ENCODE measurements at places on chromosomes 6 and 20.

DNA sequence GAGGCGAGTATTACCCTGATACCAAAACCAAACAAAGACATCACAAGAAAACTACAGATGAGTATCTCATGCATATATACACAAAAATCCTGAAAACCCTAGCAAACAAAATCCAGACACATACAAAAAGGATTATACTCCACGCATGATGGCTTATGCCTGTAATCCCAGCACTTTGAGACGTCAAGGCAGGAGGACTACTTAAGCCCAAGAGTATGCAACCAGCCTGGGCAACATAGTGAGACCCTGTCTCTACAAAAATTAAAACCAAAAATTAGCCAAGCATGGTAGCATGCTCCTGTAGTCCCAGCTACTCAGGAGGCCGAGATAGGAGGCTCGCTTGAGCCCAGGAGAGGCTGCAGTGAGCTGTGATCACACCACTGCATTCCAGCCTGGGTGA is 32.4 kb downstream of the TRPC4AP start:
- DNase-seq: no peak

DNA sequence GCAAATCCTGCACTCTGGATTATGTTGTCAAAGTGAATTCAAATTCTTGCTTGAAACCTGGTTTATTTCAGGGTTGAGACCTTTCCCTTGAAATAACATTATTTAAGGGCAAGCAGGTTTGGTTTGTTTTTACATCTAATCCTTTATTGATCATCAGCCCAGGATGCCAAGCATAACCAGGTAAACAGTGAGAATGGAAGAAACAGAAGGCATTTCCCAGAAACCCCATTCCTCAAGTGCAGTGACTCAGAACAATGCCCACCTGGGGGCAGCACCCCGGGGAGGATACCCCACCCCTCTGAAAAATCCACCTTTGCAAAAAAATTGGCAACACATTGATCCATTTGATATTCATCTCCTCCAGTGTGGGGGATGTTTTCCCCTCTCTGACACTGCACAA is 32.5 kb downstream of the POFUT1 start:
- DNase-seq: no peak

GRCh38 chr20:37822141-37822601 is 80.8 kb upstream of the VSTM2L start:
- DNase-seq: no peak

- no peak for DNase-seq
These were observed 80.3 kb downstream of the UNC5CL start for GRCh38 chr6:40958738-40959137.

DNA sequence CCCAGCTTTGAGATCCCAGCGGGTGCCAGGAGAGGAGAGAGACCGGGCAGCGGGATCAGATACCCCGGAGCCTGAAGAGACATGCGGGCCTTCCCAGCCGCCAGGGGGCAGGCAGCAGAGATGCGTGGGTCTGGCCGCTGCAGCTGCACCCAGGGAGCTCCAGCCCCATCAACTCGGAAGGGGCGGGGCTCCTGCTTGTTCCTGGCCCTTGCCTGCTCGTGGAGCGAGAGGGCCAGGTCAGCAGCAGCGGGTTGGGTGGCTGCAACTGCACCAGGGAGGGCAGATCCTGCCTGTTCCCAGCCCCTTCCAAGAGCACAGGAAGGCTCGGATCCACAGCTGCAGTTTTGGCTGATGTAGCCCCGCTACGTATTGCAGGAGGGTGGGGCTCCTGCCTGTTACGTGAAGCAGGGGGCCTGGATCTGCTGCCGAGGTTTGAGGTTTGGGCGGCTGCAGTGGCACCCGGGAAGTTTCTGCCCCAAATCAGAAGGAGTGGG is 532.8 kb downstream of the RFPL4B start:
- DNase-seq: peak; percentile 25

DNA sequence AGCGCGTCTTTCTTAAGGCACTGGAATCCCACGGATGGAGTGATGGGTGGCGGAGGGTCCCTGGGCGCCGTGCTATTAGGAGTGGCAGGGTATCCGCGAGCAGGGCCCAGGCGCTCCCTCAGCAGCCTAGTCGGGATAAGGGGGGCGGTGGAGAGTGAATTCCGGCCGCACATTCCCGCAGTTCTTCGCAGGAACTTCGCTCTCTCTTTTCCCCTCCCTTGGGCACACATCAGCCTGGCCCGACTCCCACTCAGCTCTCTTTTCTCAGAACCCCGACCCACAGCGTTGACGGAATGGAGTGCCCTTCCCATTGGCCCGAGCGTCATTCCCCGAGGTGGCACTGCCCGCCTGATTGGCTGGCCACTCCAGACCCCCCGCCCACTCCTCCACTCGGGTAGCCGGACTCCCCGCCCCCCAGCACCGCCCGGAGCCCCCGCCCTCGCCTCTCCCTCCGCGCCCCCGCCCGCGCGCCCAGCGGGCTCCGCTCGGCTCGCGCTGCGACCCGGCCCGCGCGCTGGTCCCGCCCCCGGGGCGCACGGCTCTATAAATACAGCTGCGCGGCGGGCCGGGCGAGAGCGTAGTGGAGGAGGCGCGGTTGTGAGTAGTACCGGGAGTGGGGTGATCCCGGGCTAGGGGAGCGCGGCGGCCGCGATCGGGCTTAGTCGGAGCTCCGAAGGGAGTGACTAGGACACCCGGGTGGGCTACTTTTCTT is at the start of gene ID4:
ID4 (plus strand) TSS at position 572 of the 712 bp plus-strand sequence. CDS start 385 bp downstream, outside the sequence.
- no peak for DNase-seq

DNA sequence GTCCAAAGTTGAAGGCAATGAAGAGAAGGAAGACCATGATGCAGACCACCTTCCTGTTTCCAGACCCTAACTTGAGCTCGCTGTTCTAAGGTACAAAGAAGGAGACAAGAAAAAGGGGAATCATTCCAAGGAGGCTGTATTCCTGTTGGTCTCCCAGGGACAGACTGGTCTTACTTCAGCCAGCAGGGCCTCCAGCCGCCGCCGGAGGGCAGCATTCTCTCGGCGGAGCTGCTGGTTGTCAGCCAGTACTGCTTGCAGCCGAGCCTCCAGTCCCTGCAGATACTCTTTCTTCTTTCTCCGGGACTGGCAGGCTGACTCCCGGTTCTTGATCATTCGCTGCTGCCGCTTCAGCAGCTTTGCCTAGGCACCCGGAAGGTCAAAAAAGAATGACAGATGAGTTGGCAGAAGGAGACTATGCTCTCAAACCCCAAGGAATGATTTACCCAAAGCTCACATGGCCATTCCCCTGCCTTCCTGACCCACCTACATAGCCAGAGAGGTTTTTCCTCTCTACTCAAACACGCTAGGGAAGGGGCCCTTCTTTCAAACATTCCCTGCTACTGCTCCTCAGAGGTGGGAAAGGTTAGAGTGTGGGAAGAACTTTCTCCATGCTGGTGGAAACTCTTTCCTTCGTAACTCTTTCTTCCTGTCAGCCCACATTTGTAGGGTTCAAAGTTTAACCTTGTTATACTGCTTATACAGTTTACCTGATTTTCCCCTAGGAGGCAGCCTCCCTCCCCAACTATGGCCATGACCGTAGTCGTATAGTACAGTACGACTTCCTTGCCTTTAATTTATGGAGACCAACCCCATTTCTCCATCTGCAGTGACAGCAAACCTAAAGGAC is 9.0 kb downstream of the ATF6B start:
- peak; percentile 80 for DNase-seq

GRCh38 chr20:18543932-18544331 is 23.3 kb upstream of the SMIM26 start:
- DNase-seq: no peak

All from activated CD8-positive, alpha-beta T cell treated with anti-CD3 and anti-CD28 coated beads, Interleukin-2, amount 10 ng/mL, durations not matched to agents 7 days and 5 days (primary cell).